Stimulated activated CD4-positive, alpha-beta T cell treated with anti-CD3 and anti-CD28 coated beads, Interleukin-4, amount 100 ng/mL, for 1 hour (primary cell): ENCODE measurements at places on chromosomes 7 and 10.

DNA sequence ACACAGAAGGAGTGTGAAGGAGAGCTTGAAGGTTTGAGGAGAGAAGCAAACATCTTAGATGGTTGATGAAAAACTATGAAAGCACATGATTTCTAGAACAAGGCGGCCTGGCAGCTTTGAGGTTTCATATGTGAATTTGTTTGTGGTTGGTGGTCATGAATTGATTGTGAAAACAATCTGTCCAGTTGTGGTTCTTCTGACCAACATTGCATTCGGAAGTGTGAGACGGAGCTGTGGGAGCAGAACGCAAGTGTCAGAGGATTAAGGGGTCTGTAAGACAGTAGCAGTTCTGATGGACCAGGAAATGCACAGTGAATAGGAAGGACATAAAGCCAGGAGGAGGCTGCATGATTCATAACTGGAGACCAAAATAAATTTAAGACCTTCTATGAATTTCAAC lies 594.6 kb downstream of the NXPH1 start:
- no peak for DNase-seq

GRCh38 chr7:139479620-139480019 lies 3.9 kb downstream of the KLRG2 start:
- no peak for DNase-seq

DNA sequence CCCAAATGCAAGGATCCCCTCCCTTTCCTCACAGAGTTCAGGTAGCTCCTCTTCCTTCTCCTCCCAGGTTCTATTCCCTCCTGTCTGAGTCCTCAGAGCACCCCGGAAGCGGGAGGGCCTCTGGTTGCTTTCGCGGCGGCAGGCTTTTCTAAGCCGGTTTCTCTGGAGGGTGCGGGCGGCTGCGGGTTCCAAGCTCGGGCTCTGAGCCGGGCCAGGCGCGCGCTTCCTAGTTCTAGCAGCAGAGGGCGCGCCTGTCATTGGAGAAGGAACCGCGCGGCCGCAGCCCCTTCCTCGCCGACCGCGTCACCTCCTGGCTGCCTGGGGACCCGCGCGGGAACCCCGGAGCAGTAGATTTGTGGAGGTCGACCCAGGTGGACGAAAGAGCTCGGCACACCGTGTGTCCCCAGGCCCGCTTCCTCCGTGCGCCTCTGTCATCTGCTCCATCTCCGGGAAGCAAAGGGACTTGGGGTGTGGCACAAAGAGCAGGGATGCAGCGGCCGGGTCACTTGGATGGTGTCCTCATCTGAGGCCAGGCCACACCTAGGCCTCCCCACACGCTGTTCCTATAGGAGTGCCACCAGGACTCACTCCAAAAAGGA lies 389.0 kb upstream of the PODXL start:
- peak; percentile 4 for DNase-seq

DNA sequence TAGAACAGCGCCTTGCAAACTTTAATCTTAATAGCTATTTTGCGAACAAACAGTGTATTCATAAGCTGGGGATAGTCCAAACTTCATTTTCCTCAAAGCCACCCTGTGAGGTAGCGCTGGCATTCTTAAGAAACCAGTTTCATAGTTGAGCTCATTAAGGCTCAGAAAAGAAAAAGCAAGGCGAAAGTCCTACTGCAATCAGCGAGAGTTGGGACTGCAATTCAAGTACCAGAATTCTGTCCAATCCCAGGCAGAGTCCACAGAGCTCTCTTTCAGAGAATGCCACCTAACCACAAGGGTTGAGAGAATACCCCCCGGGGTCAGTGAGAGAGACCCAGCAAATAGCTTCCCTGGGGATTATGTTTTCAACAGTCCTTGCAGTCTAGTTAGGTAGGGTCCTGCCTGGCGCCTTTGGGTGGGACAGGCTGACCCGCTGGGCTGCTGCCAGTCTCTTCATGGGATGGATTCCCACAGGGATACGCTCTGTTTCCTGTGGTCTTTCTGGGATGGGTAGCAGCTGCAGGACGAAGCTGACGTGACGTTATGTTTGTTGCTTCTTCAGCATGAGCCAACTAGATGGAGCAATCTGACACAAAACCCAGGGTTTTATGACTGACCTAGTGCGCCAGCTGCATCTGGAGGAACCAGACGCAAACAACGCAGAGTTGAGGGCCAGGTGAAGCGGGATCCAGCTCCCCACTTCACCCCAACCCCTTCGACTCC lies 16.0 kb downstream of the BMPER start:
- no peak for DNase-seq

GRCh38 chr7:9127901-9128300 lies 694.5 kb downstream of the NXPH1 start:
- no peak for DNase-seq

- DNase-seq, result no peak
Measured at GRCh38 chr7:128027485-128027980, 3.7 kb downstream of the LRRC4 start.

DNA sequence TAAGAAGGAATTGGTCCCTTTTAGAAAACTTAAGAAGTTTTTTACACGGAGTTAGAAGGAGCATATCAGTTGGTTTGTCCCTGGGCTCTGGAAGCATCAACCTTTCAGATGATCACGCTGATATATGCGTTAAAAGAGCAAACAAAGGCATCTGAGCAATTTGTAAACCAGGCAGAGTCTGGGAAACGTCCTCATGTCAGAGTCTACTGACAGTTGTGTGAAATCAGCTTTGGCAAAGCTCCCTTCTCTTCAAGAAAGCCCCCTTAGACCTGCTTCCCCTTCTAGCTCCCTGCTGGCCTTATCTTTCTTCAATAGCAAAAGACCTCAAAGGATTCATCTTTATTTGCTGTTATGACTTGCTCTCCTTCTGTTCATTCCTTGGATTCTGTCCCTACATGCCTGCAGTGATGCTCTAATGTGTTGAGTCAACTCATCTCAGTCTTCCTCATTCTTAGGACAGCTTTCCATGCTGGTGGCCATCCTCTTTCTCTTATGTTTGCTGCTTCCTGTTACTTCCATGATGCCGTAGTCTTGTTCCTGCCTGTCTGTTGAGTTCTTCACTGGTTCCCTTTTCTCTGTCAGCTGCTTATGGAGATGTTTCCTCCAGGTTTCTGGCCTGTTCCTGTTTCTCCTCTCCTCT lies 106.5 kb upstream of the BMPER start:
- DNase-seq, result no peak

DNA sequence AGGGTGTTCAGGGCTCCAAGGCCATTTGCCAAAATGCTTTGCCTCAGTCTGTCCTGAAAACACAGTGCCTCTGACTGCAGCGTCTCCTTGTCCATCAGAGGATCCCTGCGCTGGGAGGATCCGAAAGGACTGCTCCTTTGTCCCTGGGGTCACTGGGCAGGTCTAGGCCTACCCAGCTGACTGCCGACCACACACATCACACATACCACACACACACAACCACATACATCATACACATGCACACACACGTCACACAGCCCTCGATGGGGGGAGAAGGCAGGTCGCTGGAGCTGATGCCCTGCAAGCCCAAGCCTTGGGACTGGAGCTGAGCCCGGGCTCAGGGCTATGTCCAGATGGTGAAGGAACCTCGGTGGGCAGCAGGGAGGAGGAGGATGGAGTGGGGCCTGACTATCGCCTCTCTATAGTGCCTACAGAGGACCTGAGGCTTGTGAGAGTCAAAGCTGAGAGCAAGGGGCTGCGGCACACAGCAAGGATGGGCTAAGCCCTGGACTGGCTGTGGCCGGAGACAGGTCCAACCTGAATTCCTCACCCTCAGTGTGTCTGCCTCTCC lies 29.1 kb downstream of the GPRIN2 start:
- no peak for DNase-seq

GRCh38 chr10:112434988-112435619 lies 11.6 kb downstream of the ZDHHC6 start:
- DNase-seq, result no peak

DNA sequence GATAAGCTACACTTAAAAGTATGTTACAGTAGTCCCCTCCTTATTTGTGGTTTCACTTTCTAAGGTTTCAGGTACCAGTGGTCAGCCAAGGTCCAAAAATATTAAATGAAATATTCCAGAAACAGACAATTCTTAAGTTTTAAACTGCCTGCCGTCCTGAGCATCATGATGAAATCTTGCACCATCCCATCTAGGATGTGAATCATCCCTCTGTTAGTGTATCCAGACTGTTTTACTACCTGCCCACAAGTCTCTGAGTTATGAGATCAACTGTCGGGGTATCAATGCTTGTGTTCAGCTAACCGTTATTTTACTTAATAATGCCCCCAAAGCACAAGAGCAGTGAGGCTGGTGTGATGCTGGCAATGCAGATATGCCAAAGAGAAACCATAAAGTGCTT lies 11.4 kb downstream of the KDM7A start:
- no peak for DNase-seq

DNA sequence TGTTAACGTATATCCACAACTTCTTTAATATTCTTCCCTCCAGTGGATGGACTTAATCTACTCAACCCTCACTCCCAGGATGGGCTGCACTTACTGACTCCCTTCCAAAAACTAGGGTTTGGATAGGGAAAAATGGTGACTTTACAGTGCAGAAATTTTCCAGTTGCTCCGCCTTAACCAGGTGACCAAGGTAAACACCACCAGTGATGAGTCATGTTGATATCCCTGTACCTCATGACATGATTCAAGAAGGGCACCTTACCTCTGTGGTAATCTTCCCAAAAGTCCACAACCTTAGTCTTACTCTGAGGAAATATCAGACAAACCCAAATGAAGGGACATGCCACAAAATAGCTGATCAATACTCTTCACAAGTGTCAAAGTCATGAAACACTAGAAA lies 3.5 kb upstream of the GSTK1 start:
- no peak for DNase-seq

DNA sequence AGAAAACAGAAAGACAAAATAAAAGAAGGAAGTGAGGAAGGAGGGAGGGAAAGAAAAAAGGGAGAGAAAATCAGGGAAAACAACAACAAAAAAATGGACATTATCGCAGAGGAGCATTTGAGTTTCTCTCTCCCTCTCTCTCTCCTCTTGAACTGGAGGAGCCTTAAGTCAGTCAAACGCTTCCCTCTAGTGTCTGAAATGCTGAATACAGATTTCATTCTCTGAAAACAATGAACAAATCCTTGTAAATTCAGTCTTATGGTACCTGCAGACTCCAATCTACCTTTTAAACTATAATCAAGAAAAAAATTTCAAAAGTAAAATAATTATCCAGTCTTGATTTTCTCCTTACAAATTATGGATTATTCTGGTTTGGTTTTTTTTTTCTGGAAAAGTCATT lies 89.2 kb upstream of the PFKP start:
- DNase-seq, result no peak

DNA sequence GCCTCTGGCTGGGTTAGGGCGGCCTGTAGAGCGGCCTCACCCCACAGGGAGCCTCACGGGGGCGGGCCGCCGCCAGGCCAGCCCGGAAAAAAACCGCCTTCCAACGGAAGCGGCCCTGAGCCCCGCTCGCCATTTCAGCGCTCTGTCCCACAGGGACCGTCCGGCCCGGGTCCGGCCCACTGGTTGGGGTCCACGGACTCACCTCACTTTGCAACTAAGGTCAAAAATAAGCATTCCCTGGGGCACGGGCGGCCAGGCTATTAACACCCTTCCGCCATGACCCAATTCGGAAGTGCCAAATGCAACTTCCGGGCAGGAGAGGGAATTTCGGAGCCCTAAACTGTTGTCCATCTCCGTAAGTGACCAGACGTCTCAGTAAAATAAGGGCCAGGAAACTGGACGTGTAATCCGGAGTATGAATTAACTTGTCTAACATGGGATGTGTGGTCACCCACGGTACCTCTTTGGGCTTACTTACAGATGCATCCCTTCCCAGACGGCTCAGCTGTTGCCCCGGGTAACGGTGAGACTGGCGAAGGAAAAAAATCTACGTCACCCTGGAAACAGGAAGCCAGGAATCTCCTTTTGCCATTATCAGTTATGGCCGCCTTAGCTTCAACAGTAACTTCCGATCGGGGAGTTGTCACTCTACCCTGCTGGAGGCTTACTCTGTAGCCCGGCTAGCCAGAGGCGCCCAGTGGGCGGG lies at the start of gene BBIP1:
Gene BBIP1, minus strand, starts transcription at position 538 of the 706 bp plus-strand sequence. CDS start 1,023 bp downstream, outside the sequence.
- DNase-seq, result no peak

DNA sequence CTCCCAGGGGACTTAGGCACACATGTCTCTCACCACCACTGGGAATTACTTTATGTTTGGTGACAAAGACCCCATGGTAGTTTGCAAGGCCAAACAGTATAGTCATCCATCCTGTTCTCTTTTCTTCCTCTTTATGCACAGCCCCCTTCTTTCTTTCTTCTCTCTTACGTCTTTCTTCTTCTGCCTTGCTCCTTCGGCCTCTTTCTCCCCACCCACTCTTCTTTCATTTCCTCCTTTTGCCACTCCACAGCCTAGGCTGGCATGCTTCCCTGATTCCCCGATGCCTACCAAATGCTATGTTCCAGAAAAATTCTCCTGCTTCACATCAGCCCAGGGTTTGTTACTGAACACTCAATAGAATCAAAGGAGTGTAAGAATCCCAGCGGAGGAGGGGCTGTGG lies 62.4 kb upstream of the MKLN1 start:
- no peak for DNase-seq
